ENCODE measurements at places on chromosomes 3 and 15.
A peak's percentile ranks its signal among the peaks of the same experiment; 100 is the strongest.

GRCh38 chr15:60121845-60122244, 117.7 kb downstream of the FOXB1 start:
- no peak for DNase-seq

GRCh38 chr3:72444656-72445223, 403.5 kb downstream of the SHQ1 start:
- DNase-seq = no peak

GRCh38 chr15:91183596-91183995, 83.5 kb downstream of the SV2B start:
- DNase-seq = no peak

- no peak for DNase-seq
Measured at GRCh38 chr3:150227839-150228238, 180.3 kb upstream of the TSC22D2 start.

DNA sequence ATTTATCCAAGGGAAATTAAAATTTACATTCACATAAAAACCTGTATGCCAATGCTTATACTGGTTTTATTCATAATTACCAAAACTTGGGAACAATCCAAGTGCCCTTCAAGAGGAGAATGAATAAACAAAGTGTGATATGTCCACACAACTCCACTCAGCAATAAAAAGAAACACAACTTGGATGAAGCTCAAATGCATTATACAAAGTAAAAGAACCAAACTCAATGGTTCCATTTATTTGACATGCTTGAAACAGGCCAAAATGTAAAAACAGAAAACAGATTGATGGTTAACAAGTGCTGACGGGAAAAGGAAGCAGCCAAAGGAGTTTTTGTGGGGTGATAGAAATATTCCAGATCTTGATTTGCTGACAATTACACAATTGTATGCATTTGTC, 23.5 kb downstream of the OCA2 start:
- no peak for DNase-seq

DNA sequence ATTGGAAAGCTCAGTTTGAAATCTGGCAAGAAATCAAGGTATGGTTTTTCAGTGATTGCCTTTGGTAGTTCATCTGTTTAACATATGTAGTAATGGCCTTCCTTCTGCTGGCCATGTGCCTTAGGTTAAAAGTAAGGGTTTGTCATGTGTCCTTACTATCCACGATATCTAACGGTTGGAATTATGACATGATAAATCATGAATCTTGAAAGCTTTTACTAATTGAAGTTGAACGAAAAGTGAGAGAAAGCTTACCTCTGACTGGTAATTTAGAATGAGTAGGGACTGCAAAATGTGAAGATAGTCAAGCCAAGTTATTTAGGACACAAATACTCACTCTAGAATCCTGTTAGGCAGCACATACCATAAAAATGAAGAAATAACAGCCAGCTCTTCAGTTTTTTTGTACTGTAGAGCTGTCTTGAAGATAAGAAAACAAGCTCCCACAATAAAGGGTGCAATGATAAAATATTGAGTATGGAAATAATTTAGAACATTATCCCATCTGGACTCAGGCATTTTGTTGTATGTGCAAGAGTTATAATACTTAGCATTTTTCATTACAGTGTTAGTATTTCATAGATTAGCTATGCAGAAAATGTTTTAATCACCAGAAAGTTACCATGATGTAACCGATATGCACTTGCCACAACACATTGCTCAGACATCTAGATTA, 303.4 kb downstream of the ZNF385D start:
- DNase-seq = no peak

- no peak for DNase-seq
Measured at GRCh38 chr3:5013021-5013906, 34.0 kb downstream of the BHLHE40 start.

DNA sequence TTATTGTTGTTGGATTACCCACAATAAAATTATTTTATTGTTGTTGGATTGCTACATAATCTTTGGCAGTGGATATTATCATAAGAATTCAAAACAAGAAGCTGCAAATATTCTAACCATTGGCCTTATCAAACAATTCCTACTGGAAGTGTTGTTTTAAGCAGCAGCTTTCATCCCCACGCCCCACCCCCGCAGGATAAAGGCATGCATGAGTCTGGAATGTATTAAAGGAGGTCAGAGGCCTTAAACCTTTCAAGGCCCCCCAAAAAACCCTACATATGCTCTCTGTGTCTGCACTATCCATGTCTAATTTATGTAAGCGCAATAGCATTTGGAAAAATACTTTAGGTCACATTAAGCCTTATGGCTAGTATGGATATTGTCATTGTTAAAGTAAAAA, 23.1 kb downstream of the P3H2 start:
- no peak for DNase-seq

GRCh38 chr3:32780735-32781210, 37.0 kb upstream of the TRIM71 start:
- DNase-seq = no peak

DNA sequence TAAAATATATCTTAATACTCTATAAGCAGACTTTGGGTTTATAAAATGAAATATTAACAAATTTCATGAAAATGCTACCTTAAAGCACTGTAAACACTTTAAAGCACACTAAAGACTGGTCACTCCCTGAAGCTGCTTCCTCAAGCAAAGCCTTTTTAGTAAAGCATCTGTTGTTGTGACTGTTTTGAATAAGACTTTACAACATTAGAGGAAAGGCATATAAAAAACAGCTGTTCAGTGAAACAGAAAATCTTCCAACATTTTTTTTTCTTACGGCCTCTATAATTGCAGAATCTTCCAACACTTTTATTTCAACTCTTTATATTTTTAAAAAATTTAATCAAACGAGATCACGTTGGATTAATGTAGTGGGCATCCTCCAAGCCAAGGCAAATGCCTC, 48.1 kb downstream of the GRK7 start:
- no peak for DNase-seq

- DNase-seq = no peak
Measured at GRCh38 chr15:68548364-68548763, 30.4 kb upstream of the CORO2B start.

- DNase-seq = no peak
Measured at GRCh38 chr3:30233913-30234646, 372.3 kb upstream of the TGFBR2 start.

DNA sequence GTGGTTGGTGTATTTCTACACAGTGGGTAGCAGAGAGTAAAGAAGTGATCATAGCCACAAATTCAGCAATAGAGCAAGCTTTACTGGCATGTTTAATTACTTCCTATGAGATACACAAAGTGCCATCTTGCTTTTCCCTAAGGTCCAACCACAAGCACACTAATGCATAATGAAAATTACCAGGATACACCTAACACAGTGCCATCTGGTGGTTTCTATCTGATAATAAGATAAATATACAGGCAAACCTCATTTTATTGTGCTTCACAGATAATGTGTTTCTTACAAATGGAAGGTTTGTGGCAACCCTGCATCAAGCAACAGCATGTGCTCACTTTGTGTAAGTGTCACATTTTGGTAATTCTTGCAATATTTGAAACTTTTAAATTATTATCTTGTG, 223.0 kb downstream of the NSUN3 start:
- DNase-seq = no peak

DNA sequence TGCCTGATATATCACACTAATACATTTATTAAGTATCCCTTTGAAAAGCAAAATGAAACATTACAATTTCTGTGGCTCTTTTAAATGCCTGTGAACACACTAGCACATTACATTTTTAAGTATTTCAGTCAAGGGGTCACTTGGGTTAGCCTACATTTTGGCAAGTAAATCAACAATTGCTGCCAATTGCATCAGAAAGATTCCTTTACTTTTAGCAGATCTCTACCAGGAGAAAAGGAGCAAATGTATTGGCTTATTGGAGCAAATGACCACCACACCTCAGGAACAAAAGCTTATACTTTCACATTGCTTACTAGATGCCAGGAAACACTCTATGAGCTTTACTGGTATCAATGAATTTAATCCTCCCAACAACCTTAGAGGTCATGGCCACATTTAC, 947.1 kb downstream of the FHIT start:
- peak; percentile 71 for DNase-seq

DNA sequence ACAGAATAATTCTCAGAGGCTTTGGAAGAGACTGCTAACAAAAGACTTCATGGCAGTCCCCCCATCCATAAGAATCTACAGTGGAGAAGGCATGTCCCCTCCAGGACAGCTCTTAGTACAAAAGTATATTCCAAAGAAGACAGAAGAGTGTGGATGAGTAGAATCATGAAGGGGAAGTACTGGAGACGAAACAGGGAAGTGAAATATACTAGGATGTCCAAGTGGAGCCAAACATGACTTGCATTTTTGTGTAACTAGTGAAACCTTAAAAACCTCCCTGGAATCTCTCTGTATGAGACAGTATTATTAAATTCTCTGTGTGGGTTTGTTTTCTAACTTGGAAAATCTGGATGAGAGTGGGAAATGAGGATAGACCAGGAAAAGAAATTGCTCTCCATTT, 312.4 kb downstream of the RSL24D1 start:
- DNase-seq = no peak

- DNase-seq = no peak
Measured at GRCh38 chr3:13072239-13072599, 1.0 kb downstream of the IQSEC1 start.

- no peak for DNase-seq
Measured at GRCh38 chr3:193829781-193830180, 236.8 kb downstream of the OPA1 start.

GRCh38 chr15:99210334-99210733, 39.0 kb downstream of the TTC23 start:
- DNase-seq = no peak

GRCh38 chr3:1611824-1612223, 486.8 kb upstream of the CNTN4 start:
- no peak for DNase-seq

DNA sequence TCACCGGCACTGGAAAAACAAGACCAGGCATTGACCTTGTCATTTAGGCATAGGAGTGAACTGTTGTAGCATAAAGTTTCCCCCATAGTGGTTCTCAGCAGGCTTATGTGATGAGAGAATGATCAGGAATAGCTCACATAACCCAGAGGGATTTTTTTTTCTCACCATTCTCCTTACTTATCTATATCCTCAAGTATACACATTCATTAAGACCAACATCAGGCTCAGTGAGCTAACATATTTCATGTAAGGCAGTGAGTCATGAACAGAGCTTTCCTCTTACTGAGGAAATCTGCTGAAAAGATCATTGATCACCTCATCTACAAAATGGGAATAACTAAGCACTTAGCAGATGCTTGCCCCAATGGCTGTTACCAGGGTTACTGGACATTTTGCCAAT, 396.6 kb upstream of the TMCO5A start:
- no peak for DNase-seq

DNA sequence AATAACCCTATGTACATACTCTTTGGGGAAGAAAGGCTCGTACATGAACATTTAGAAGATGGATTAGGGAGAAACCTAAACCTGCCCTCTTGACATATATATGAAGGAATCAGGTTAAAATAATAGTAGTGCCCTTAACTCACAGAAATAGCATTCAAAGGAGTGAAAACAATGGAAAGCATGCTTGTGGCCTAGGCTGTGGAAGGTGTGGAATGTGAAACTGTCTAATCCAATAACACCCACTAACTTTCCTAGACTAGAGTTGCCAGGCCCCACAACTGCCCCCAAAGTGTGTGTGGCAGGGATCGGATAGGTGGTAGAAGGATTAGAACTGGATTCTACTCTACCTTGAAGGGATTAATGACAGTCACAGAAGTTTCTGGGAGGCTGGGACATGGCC, 317.4 kb upstream of the LRRFIP2 start:
- DNase-seq = no peak

- no peak for DNase-seq
Measured at GRCh38 chr3:22496641-22497040, 706.5 kb upstream of the UBE2E2 start.

DNA sequence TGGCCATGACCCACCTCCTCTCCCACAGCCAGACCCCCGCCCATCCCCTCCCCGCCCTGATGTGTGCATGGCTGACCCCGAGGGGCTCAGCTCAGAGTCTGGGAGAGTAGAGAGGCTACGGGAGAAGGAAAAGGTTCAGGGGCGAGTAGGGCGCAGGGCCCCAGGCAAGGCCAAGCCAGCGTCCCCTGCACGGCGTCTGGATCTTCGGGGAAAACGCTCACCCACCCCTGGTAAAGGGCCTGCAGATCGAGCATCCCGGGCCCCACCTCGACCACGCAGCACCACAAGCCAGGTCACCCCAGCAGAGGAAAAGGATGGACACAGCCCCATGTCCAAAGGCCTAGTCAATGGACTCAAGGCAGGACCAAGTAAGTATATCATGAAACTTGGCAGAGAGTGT, 11.7 kb downstream of the MAP1A start:
- no peak for DNase-seq

DNA sequence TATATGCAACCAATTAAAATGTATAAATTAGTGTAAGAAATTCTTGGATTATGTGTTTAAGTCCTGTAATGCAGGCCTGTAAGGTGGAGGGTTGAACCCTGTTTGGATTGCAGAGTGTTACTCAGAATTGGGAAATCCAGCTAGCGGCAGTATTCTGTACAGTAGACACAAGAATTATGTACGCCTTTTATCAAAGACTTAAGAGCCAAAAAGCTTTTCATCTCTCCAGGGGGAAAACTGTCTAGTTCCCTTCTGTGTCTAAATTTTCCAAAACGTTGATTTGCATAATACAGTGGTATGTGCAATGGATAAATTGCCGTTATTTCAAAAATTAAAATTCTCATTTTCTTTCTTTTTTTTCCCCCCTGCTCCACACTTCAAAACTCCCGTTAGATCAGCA, 65.4 kb upstream of the ACAD9 start:
- no peak for DNase-seq

- no peak for DNase-seq
Measured at GRCh38 chr3:121979734-121980449, 42.2 kb downstream of the ILDR1 start.

DNA sequence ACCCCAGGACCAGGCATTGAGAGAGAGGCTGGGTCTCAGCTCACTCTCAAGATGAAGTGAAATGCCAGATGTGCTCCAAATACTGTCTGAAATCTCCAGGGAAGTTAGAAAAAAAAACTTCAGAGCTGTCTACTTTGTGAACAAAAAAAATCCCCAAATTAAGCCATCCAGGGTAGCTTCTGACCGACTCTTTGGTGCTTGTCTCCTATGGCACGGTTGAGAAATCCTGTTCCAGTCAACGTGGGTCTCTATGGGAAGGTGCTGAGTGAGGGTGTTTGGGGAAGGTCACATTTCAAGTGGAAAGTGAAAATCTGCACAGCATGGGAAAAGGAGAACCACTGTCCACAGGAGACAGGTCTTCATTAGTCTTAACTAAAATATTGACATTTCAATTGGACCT, 322.5 kb upstream of the CFAP20DC start:
- no peak for DNase-seq

DNA sequence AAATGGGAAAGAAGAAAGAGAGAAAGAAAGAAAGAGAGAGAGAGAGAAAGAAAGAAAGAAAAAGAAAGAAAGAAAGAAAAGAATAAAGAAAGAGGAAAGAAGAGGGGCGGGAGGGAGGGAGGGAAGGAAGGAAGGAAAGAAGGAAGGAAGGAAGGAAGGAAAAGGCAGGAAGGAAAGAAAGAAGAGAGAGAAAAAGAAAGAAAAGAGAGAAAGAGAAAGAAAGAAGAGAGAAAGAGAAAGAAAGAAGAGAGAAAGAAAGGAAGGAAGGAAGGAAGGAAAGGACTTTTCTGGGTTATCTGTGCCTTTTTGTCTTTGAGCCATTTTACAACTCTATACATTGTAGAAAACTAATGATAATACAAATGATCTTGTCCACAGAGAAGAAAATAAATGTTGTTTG, 136.6 kb upstream of the SMAD3 start:
- no peak for DNase-seq

GRCh38 chr15:82951472-82952157, 905 bp downstream of the HOMER2 start:
- no peak for DNase-seq

GRCh38 chr15:80828796-80829195, 49.6 kb downstream of the CEMIP start:
- DNase-seq = no peak
